Right atrium auricular region (tissue), 2 donors: ENCODE measurements at places on chromosomes 1 and 21. TPM values are rescaled to one million over a fixed set of nuclear protein-coding genes. Genes with fewer than 3 reads are reported as not detected.

The AK2 gene
- total RNA-seq: 162 TPM

The PDC gene
- not detected for total RNA-seq

The HSD11B1 gene
- 17.2 TPM for total RNA-seq

- H3K27ac ChIP-seq: no peak overlapping the region
- H3K4me1 ChIP-seq: peaks cover 10% of the 10 kb centered on the region
- no peak overlapping the region for H3K4me3 ChIP-seq
Observed at GRCh38 chr1:33045246-33045645, 8.6 kb upstream of the AK2 start.

DNA sequence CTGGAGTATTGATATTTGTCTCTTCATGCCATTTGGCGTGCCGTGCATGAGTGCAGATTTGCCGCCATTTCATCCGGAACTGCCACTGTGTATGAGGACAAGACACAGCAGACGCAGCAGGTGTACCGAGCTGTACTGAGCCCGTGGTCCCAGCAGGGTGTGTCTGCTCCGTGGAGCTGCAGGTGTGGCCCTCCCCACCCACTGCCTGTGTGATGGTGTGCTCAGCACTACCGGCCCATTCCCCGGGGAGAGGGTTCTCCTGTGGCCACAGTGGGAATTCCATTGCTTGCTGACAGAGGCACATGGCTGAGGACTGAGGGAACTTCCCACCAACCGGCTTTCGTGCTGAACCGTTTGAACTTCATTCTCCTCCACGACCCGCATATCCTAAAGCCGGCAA, 34.3 kb upstream of the COL6A1 start:
- H3K36me3 ChIP-seq: no peaks in the 10 kb centered on the region
- H3K4me3 ChIP-seq: no peak overlapping the region
- no peaks in the 10 kb centered on the region for H3K27me3 ChIP-seq
- H3K4me1 ChIP-seq: peaks cover 22% of the 10 kb centered on the region

DNA sequence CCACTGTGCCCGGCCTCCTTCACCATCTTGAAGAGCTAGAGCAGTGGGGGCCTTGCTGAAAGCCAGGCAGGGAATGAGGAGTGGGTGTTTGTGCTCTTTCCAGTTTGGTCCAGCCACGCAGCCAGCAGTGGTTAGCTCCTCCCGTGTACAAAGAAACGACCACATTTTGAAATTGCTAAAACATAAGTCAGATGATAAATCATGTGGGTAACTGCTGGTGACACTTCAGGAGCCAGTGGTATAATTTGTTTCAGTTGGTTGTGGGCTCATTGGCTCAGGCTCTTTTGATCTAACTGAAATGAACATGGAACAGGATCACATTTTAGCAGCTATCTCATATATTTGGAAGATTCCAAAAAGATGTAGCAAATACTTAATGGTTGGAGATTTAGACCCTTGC, 87.6 kb downstream of the MTR start:
- no peak overlapping the region for H3K4me3 ChIP-seq
- no peaks in the 10 kb centered on the region for H3K27me3 ChIP-seq
- H3K36me3 ChIP-seq: peaks cover 27% of the 10 kb centered on the region
- no peaks in the 10 kb centered on the region for H3K4me1 ChIP-seq

DNA sequence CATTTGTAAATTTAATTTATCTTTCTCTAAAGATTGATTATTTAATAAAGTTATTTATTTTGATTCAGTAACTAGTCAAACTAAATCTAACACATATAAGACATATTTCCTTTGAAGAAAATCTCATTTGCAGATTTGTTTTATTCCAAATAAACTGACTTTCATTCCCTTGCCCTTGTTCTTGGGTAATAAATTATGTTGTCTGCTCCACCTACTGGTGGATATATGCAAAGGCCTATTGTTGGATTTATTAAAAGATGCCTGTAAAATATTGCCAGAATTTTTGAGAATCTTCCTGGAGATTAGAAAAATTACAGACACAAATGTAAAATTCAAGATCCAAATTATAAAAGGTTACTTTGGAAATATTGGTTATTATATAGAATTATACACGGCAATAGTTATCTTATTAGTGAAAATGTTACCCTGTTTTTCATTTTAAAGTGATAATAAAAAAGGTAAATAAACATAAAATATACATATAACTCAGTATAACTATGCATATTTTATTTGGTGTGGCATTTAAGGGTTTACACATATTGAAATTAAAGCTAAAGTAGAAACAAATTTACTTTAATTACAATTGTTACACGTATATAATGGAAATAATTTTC, 116.1 kb downstream of the SPATA17 start:
- no peaks in the 10 kb centered on the region for H3K27me3 ChIP-seq
- no peak overlapping the region for H3K27ac ChIP-seq
- no peak for DNase-seq
- no peaks in the 10 kb centered on the region for H3K36me3 ChIP-seq
- no peaks in the 10 kb centered on the region for H3K4me1 ChIP-seq
- no peak overlapping the region for H3K4me3 ChIP-seq

GRCh38 chr1:14421977-14422609, 176.4 kb upstream of the KAZN start:
- H3K36me3 ChIP-seq: no peaks in the 10 kb centered on the region
- H3K27ac ChIP-seq: no peak overlapping the region
- H3K4me1 ChIP-seq: no peaks in the 10 kb centered on the region
- H3K4me3 ChIP-seq: no peak overlapping the region
- DNase-seq: no peak
